ENCODE measurements at places on chromosomes 12 and 14. TPM values are rescaled to one million over a fixed set of nuclear protein-coding genes. Genes with fewer than 3 reads are reported as not detected.

GRCh38 chr12:51253276-51253675 lies 14.7 kb downstream of the DAZAP2 start:
- no peak for DNase-seq

DNA sequence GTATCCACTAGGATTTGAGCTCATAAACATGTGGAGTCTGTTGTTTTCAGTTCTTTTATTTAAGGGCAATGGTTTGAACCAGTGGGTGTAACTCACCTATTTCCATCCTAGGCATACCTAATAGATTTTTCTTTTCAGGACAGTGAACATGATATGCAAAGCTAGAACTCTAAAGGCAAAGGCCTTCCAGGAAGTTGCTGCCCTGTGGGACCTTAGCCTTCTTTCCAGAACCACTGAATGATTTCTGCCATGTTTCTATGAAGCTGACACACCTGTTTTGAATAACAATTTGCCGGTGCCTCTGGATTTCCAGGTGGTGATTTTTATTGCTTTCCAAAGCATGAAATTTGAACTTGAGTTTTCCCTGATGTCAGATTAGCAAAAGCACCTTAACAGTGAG lies 372.9 kb upstream of the FAR2 start:
- DNase-seq = no peak

Gene NFYB
- 23.3 TPM for total RNA-seq

Gene KRT7
- total RNA-seq = 420 TPM

DNA sequence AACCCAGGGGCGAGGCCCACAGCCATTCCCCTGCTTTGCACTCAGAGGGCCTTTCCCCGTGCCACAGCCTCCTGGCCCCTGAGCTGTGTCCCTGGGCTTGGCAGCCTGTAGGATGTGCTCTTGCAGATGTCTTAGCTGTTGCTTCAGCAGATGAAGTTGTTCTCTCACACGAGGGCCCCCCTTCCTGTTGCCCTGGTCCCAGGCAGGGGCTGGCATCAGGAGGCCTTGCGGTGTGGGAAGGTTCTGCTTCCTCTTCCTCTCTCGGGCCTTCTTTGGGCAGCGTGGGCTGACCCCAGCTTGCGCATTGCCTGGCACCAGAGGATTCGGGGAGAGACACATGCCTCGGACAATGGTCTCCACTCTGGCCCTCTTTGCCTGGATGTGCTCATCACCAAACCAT lies 12.7 kb downstream of the PROX2 start:
- DNase-seq = no peak

Gene INHBC
- total RNA-seq = not detected

DNA sequence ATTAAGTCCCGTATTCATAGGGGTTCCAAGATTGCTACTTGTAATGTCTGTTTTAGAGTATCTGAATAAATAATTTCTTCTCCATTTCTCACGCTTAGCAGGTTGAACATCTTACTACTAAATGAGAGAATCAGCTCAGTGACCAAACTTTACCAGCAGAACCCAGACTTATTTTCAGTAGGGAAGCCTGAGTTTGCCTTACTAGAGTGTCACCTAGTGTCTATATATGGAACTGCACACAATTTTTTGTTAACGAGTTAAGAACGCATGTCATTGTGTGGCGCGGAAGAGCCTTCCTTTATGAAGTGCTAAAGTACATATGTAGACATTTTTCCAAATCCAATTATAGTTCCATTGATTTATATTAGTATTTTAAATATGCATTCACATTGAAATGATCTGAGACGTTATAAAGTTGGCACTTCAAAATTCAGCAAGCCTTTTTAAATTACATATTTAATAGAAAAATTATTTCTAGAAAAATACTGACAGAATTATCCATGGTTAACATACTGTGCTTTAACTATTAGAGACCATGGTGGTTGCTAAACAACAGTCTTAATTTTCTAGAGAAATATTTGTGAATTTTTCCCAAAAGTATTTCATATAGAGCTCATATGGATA lies 88.3 kb downstream of the RPS29 start:
- DNase-seq = peak; percentile 78

DNA sequence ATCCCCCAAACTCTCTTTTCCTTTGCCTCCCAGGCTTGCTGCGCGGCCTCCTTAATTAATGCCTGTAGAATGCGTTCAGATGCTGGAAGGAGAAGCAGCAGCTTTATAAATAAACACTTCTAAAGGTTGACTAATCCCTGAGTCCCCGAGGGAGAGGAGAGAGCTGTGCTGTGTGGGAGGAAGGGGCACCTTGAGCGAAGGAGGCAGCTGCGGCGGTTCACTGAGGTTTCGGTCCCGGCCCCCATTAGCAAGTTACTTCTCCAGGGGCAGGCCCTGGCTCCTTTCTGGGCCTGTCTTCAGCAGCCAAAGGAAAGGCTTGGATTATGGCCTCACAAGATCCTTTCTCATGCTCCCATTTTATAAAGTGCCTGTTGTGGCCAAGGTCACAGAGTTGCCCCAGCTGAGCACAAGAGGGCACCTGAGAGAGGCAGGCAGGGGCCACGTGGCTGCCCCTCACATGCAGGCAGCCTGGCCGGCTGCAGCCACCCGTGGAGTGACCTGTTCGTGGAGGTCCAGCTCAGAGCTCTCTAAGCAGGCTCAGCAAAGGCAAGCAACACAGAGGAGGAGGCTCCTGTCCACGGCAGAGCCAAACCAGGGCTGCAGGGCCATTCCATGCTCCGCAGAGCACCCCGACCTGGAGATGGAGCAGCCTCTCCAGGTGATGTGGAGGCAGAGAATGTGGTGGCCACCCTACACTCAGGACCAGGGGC lies 15.0 kb upstream of the CACNA2D4 start:
- no peak for DNase-seq

Gene RASSF3
- total RNA-seq = 60.0 TPM

Gene HOXC6
- total RNA-seq = 0.58 TPM

DNA sequence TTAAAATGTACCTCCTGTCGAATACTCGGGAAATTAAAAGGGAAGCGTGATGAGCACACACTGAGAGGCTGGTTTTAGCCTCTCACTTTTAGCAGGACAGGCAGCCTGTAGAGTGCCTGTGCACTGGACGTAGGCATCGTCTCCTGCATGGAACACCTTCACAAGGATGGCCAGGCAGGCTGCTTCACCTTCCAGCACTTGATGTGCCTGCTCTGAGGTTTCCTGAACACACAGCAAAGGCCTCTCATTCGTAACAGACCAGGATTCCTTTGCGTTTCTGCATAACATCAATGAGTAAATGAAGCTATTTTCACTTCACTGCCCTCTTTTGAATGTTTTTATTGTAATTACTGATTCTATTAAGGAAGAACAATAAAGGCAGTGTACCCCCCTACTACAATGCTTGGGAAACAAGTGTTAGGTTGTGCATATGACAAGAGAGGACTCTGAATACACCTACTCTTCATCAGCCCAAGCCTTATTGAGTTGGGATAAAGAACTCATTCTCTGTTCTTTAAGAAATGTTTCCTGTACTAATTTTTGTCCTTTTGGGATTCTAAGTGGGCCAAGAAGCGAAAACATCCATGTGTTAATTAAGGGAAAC lies 1077.6 kb upstream of the FOXG1 start:
- DNase-seq = no peak

GRCh38 chr14:75531660-75532317 lies 9.5 kb downstream of the BATF start:
- no peak for DNase-seq

DNA sequence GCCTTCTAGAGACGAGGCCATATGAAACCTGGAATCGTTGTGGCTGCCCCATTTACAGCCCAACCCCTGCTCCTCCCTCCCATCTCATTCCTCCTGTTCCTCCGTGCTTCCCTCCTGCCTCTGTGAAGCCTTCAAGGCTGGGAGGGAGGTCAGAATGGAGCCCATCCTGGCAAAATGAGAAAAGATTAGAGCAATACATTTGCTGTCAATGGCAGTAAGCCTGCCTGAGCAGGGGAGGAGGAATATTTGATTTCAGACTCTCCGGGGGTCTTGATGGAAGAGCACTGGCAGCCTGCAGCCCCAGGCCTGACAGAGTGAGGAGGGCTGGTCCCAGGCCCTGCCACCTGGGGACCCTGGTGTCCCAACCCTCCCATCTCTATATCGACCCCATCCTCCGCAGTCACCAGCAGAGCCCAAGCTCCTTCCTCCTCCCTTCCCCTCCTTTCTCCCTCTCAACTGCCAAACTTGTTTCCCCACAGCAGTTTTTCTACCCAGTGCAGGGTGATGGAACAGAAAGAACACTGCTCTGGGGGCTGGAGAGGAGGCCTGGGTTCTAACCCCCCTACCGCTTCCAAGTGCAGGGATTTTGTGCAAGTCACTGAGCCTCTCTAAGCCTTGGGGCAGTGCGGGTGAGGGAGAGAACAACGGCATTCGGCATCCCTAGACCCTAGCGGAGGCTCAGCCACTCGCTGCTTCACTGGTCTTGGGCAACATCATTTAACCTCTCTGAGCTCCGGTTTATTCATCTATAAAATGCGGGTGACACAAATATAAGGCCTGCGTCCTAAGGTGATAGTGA lies 16.0 kb upstream of the RACGAP1 start:
- no peak for DNase-seq

DNA sequence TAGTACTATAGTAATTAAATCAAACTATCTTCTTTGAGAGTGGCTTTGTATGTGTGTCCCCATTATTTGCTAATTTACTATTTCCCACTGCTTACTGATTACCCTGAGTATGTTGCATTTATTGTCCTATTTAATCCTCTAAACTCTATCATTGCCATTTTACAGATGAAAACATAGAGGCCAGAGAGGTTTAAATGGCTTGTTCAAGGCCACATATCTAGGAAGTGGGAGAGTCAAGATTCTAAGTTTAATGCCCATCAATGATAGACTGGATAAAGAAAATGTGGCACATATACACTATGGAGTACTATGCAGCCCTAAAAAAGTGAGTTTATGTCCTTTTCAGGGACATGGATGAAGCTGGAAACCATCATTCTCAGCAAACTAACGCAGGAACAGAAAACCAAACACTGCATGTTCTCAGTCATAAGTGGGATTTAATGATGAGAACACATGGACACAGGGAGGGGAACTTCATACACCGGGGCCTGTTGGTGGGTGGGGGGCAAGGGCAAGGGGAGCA lies 419.7 kb downstream of the ZFP36L1 start:
- DNase-seq = no peak

DNA sequence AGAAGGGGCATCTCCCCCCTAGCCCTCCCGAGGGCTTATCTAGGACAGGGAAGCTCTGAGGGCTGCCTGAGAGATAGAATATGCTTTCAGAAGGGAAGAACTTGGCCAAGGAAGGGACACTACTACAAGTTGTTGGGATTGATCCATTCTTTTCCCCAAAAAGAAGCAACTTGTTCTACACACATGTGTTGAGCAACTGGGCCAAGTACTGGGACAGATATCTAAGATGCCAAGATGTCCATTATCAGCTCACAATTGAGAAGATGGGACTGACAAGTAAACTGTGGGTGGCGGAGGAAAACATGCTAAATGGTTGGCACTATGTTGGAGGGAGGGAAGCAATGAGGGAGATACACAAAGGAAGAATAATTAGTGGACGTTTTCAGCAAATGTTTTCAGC lies 30.9 kb downstream of the PLEKHG7 start:
- no peak for DNase-seq

Gene KRT75
- total RNA-seq = not detected

DNA sequence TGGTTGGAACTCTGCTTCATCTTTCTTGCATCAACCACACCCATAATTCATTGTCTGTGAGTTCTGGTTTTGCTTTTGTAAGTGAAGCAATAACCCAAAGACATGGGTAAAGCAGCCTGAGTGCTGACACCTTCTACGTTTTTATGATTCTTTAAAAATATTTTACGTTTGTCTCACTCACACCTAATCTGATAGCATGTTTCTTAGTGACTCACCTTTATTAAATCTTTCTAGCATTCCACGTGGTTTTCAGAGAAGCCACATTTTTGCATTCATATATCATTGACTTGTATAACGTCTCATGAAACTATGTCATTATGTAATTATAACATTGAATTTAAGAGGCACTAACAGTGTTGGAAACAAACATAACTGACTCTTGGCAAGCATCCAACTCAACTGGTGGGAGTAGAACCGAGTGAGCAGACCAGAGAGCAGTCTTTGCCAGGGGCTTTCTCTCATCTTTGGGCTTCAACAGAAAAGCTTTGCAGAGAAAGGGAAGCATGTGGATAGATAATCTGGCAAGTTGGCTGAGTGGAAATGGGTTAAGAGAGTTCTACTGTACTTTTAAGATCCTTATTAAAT lies 118.8 kb downstream of the TPH2 start:
- DNase-seq = no peak

DNA sequence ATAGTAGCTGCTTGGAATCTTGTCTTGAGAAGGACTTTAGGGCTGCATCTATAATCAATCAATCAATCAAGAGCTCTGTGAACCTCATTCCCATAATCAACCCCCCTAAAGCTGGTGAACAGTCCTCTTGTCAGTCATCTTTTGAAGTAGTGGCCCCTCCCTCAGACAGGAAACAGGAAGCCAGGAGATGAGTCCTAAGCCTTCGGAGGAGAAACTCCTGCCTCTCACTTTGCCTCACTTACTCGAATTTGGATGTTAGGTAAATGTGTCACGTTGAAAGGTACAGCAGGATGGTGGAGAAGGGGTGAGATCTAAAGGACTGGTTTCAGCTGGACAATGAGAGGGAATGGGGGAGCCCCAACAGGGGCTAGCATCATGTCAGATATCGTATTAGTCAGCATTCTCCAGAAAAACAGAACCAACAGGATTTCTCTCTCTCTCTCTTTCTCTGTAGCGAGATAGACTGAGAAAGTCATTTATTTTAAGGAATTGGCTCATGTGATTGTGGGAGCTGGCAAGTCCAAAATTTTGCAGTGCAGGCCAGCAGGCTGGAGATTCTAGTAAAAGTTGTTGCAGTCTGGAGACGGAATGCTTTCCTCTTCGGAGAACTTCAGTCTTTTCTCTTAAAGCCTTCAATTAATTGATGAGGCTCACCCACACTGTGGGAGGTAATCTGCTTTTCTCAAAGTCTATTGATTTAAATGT lies 144.4 kb upstream of the PWP1 start:
- no peak for DNase-seq

Gene LBHD2
- total RNA-seq = not detected

Gene TAS2R46
- total RNA-seq = 2.4 TPM

DNA sequence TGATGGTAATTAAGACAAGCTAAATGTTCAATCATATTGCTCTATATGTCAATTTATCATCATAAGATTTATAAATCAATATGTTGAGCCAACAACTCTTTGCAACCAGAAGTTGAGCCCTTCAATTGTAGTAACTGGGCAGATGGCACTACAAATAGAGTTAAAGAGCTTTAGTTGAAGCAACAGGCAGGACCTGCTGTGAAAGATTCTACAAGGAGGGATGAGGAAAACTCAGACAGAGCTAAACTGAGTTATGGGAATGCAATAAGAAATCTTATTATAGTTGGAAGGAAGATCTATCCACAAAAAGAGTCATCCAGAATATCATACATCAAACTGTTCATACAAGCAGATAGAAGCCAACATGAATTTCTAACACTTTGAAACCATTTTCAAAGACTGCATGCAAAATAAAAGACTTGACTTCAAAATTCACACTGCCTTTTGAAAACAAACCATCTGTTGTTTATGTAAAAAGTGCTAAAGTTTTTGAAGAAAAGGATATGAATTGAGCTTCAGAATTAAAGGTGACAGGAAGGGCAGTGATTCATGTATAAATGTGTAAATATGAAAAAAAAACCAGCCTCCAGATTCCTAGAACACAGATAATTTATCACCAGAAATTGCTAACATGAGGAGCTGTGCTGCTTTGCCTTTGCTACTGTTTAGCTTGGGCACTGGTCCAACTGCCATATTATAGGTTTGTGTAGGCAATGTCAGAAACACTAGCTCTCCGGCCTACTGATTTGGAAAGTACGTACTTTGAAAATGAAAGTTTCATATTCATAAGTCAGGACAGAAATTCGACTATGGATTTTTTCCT lies 133.2 kb downstream of the SLC35F4 start:
- DNase-seq = peak; percentile 81

- DNase-seq = no peak
Measured at GRCh38 chr12:6871052-6871957, 1.8 kb downstream of the SPSB2 start.

Gene RIMBP2
- total RNA-seq = not detected

All from endothelial cell of umbilical vein (primary cell).